Omental fat pad (tissue), 4 donors: ENCODE measurements at places on chromosomes 5 and 9.

GRCh38 chr5:123344816-123345426, 78.3 kb downstream of the CEP120 start:
- DNase-seq: no peak

DNA sequence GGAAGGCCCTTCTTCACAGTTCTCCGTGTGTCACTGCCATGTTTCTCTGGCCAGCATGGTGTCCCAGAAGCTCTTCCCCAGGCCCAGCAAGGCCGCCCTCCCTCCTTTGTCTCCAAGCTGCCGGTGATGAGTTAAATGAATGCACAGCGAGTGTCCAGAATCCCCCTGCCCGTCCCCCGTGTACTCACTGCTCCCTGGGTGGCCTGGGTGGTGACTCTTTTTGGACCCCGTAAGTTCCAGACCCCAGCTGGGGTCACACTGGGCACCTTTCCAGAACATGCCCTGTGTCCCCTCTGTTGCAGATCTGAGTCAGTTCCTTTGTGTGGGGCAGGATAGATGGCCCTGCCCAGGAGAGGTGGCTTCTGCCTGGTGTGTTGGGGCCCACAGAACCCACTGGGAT, 95.0 kb downstream of the MRPL36 start:
- no peak for DNase-seq

- no peak for DNase-seq
Measured at GRCh38 chr9:115891929-115892328, 261.7 kb upstream of the PAPPA start.

GRCh38 chr9:29976981-29977380, 2403.7 kb upstream of the C9orf72 start:
- no peak for DNase-seq

- DNase-seq: no peak
Measured at GRCh38 chr5:117094114-117094815, 519.6 kb upstream of the SEMA6A start.

- DNase-seq: peak; percentile 68
Measured at GRCh38 chr9:126398403-126399058, 71.9 kb downstream of the MVB12B start.

- no peak for DNase-seq
Measured at GRCh38 chr9:72947984-72948465, 4.8 kb downstream of the ALDH1A1 start.

GRCh38 chr5:127006744-127007143, 23.6 kb downstream of the MARCHF3 start:
- DNase-seq: no peak

DNA sequence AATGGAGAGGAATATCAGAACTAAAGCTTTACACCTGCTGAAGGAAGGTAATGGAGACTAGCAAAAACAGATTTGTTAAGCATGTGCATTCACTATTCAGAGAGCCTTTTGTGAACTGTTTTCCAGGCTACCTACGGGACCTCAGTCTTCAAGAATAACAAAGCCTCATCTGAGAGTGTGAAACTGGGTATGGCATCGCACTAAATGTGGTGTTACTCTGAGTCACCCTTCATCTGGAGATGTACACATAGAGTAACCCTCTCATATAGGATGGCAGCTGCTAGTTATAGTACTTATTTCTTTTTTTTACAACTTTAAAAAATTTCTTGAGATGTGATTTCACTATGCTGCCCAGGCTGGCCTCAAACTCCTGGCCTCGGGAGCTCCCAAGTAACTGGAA, 306.8 kb downstream of the ZNF608 start:
- no peak for DNase-seq

DNA sequence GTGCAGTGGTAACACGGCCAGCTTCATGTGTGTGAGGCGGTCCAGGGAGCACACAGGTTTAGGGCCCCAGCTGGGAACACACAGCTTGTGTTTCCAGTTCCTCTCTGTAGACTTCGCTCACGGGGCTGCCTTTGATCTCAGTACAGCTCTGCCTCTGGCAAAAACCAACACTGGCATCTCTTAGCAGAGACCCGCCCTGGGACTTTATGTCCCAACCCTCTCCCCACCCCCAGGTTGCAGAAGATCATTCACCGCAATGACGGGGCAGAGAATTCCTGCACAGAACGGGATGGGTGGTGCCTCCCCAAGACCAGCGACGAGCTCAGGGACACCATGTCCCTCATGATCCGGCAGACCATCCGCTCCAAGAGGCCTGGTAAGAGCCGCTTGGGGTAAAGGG, 5.2 kb upstream of the CEL start:
- no peak for DNase-seq

GRCh38 chr5:110996742-110997141, 74.8 kb upstream of the TSLP start:
- DNase-seq: no peak

GRCh38 chr5:128637031-128637430, 99.0 kb upstream of the FBN2 start:
- DNase-seq: no peak

DNA sequence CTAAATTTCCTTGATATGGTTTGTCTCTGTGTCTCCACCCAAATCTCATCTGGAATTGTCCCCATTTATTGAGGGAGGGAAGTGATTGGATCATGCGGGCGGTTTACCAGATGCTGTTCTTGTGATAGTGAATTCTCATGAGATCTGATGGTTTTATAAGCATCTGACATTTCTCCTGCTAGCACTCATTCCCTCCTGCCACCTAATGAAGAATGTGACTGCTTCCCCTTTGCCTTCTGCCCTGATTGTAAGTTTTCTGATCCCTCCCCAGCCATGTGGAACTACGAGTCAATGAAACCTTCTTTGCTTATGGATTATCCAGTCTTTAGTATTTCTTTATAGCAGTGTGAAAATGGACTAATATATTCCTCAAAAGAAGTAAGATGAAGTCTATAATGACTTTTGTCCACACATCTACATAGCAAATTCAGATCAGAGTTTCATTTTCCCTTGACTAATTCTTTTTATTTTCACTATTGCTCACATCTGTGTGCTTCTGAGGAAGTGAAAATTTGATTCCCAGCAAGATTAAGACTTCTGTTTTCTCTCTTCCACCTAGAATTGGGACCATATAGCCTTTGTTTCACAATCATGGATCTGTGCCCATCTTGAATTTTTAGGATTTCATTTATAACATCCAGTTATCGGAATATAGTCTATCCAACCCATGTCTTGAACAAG, 393.5 kb downstream of the DMAC1 start:
- DNase-seq: no peak

- no peak for DNase-seq
Measured at GRCh38 chr9:69599232-69599971, 72.8 kb downstream of the APBA1 start.

GRCh38 chr5:168931638-168932345, 352.6 kb upstream of the PANK3 start:
- no peak for DNase-seq

DNA sequence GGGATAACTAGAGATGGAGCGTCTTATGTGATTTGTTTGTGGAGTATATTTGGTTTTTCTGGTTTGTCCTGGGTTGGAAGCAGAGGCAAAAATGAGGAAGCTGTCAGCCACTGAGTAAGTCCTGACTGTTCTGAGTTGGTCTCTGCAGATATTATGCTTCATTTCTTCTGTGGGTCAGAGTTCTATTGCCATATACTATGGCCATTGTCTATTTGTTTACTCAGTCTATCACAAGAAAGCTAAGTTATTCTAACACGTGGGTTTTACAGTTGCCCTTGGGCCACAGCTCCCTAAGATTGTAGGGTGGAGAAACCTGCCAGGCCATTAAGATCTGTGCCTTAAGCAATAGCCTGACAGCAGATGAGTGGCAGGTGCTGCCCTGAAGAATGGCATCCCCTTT, 3.0 kb upstream of the CTSV start:
- no peak for DNase-seq
